ENCODE measurements at places on chromosomes 3 and 15.
A peak's percentile ranks its signal among the peaks of the same experiment; 100 is the strongest.

- no peak for DNase-seq
These were observed 10.9 kb downstream of the ARL6IP5 start for GRCh38 chr3:69095636-69096035.

DNA sequence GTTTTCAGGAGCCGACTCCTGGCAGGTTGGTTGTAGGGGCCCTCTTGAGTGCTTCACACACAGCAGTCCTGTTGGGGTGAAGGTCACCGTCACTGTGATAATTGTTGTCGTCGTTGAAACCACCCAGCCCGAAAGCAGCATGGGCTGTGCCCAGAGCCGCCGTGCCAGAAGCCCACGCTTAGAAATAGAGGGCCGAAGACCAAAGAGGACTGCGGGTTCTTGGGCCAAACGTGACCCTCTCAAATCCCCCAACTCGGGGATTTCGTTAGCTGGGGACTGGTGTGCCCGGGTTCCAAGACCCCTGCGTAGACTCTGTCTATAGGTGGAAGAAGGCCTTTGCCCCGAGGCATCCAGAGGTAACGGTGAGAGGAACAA lies 7.5 kb upstream of the ADAMTS17 start:
- no peak for DNase-seq

GRCh38 chr3:139454346-139454745 lies 22.0 kb downstream of the RBP2 start:
- no peak for DNase-seq

DNA sequence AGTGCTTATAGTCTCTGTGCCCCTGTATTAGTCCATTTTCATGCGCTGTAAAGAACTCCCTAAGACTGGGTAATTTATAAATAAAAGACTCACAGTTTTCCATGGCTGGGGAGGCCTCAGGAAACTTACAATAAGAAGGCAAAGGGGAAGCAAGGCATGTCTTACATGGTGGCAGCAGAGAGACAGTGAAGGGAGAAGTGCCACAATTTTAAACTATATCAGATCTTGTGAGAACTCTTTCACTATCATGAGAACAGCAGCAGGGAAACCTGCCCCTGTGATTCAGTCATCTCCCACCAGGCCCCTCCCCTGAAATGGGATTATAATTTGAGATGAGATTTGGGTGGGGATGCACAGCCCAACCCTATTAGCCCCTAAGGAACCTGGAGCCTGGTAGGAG lies 243.2 kb downstream of the EDEM1 start:
- DNase-seq, result no peak

- no peak for DNase-seq
These were observed 168.3 kb upstream of the ICE2 start for GRCh38 chr15:60647246-60647645.

GRCh38 chr3:126970101-126970500 lies 12.8 kb upstream of the PLXNA1 start:
- DNase-seq, result no peak

GRCh38 chr15:51327081-51327480 lies 11.3 kb downstream of the CYP19A1 start:
- no peak for DNase-seq

DNA sequence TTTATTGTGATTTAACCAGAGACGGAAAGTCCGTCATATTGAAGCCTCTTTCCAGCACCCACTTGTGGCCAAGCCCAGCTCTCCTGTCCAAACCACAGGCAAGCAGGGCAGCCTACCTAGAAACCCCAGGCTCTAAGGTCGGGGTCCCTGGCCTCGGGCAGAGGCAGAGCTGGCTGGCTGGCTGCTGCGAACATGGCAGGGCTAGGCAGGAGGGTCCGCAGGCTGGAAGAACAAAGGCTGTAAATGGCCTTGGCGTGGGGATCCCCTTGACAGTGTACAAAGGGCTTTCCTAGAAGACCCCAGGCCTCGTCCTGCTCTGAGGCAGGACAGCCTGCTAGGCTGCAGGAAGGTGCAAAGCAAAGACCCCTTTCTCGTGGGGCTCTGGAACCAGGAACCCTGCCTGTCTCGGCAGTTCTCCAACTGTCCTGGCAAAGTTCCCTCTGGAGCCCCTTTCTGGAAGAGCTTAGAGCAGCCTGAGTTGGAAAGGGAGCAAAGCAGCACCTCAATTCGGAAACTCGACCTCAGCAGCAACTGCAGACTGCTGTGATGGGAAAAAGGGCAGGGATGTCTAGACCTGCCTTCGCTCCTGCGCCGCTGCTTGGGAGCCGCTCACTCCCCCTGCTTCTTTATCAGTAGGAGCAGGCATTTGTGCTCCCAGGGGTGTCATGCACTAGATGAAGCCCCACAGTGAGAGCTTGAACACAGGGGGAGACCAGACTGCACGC lies 8.5 kb downstream of the CALML4 start:
- DNase-seq, result no peak

GRCh38 chr3:69948246-69948862 lies 51.2 kb upstream of the SAMMSON start:
- no peak for DNase-seq

GRCh38 chr3:126900859-126901540 lies 81.9 kb upstream of the PLXNA1 start:
- DNase-seq, result no peak

- DNase-seq, result no peak
These were observed 510.8 kb downstream of the GABRG3 start for GRCh38 chr15:27481768-27482167.

DNA sequence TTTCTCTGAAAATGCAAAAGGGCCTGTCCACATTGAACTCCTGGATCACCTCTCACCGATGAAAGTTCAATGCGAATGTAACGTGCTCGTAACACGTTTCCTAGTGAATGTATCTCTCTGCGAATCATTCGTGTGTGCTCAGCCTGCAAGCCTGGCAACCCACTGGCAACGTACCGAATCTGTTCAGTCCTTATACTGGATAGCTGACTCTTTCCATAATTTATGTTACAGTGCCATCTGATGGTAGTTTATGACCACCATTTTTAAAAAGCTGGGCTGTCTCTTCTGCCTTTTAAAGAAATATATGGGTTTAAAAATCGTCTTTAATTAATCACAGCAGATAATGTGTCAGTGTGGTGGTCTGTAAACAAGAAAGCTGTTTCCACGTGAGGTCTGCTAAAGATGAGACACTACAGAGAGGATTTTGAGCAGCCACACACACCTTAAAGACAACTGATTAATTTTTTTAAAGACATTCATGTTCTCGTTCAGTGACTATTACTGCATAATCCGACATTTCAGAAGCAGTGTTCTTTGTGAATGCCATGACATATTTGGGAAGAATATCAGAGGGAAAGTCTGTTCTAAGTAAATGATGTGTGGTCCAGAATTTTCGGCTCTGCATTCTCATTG lies 69.4 kb upstream of the FOXP1 start:
- no peak for DNase-seq

- DNase-seq, result no peak
These were observed 144.3 kb downstream of the STAC start for GRCh38 chr3:36524560-36524959.

DNA sequence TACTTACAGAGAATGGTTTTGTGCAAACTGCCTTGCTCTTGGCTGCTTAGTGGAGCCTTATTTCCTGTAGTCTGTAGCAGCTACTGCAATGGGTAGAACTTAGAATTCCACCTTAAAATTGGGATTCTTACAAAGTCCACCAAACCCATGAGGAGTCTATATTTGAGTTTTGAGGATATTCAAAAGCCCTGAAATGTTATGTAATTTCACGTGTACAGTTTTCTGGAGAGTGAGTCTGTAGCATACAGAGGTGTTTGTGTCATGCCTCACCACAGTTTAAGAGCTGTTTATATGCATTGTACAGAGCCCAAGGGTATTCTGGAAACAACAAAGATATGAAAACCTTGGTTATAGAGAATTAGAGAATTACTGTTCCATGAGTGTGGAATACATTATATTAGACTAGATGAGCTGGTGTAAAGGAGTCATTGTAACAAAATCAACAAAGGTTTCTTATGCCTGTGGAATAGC lies 114.4 kb downstream of the MBNL1 start:
- no peak for DNase-seq

- no peak for DNase-seq
These were observed 15.8 kb upstream of the ALDH1A3 start for GRCh38 chr15:100863796-100864267.

DNA sequence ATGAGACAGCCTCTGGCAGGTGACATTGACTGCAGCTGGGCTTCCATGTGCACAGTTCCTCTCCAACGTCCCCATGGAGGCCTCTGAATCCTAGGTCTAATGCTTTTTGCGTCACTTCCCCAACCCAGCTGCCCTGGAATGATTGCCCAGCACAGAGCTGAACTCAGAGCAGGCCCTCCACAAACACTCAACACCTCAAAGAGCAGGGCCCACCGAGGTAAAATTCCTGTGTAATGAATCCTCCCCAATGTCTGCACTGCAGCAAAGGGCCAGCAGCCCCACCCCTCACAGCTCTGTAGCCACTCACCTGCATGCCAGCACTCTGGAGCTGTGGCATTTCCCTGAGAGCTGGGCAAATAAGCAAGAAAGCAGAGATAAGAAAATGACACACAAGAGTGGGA lies 42.6 kb upstream of the DUSP7 start:
- DNase-seq, result no peak

- DNase-seq, result no peak
These were observed 37.7 kb upstream of the HES1 start for GRCh38 chr3:194098081-194098842.

DNA sequence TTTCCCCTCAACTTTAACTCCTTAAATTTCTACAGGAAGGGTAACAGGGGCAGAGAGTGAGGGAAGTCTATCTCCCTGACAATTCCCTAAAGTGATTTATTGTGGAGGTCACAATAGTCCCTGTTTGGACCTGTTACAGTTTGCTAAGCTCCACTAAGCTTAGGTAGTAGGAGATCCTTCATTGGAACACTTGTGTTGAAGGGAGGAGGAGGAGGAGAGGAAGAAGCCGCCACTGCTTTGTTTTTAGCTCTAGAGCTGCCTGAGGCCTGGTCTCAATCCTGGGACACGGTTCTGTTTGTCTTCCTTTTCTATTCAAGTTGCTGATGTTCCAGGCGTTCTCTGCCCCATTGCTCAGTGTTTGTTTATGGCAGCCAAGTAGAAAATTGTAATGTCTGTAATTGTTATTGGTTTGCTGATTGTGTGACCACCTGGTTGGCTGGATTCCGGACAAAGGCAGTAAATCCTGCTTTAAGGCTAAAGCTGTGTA lies 48.4 kb downstream of the HES1 start:
- DNase-seq, result no peak

DNA sequence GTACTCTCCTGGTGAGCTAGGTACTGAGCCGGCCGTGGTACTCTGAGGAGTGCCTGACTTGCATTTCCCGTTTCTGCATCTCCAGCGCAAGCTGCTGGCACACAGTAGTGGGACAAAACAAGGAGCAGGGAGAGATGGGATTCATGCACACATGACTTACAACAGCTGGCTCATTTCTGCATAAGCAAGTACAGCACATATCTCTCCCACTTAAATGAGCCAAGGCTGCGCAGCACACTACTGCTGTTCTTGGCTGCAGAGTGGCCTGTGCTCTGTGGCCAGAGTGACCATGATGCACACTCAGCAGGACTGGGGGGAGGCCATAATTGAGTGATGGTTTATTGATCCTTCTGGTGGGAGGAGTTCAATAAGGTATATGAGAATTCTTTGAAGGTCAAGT lies 59.2 kb upstream of the ABHD17C start:
- DNase-seq, result no peak

GRCh38 chr3:161770484-161771386 lies 274.1 kb downstream of the OTOL1 start:
- no peak for DNase-seq

DNA sequence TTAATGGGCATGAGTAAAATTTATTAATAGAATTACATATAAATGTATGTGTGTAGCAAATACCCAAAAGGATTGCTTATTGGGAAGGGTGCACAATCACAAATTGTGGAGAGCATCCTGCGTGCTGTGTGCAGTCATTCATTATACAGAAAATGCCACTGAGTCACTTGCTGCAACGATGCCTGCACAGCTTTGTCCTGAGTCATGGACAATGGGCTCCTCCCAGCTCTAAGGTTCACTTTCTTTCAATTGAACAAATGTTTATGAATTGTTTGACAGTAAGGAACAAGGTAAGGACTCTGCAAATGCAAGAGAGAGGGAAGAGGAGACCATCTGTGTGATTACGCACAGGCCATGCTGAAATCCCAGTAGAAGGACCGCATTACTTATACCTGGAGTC lies 18.7 kb downstream of the CFAP161 start:
- no peak for DNase-seq

DNA sequence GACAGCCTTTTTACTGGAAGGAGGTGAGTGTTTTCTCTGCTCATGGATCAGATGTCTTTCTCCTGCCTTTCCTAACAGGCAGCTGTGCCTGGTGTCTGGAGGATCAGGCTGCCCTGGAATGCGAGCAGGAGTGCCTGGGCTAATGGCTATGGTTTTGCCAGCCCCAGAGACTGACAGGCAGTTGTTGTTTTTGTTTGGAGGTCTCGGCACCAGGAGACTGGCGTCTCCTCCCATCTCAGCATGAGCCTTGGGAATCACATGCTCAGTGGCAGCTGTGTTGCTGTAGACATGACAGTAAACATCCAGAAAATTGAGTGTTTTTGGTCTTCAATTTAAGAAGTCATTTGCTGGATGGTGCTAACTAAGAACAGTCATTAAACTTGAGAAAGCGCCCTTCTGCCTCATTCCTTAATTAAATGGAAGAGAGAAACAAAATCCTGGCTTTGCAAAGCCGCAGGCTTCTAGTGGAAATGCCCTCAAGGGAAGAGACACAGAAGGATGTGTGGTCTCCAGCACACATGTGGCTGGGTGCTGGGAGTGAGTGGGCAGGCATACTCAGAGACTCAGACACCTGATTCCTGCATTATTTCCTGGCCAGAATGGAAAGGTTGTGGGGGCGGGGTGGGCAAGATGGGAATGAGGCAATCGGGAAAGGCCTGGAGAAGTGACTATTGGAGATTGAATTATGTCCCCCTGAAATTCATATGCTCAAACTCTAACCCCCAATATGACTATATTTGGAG lies 97.0 kb upstream of the NMNAT3 start:
- DNase-seq, result no peak

GRCh38 chr3:34351882-34352777 lies 553.7 kb downstream of the PDCD6IP start:
- no peak for DNase-seq

- no peak for DNase-seq
These were observed 326.0 kb upstream of the ONECUT1 start for GRCh38 chr15:53116169-53116568.

DNA sequence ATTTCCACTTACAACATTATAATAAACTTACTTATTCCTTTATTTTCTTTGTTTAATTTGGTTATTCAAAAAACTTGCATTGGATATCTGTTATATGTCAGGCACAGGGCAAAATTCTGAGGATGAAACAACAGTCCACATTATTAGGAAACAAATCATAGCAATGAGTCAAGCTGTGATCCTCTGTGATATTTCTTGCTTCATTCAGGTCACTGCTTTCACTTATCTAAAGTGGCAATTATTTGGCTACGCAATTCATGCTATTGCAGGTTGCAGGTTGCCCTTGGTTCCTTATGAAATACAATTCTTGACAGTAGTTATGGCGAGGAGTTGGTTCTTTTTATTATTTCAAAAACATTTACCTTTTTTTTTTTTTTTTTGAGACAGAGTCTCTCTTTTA lies 66.4 kb upstream of the CNTN6 start:
- DNase-seq, result no peak

- DNase-seq, result no peak
These were observed 13.2 kb downstream of the LINS1 start for GRCh38 chr15:100588638-100589242.

- DNase-seq, result no peak
These were observed 392.2 kb downstream of the LRTM1 start for GRCh38 chr3:54535619-54536018.

GRCh38 chr3:128619146-128619890 lies 31.3 kb downstream of the RPN1 start:
- DNase-seq, result peak; percentile 21

GRCh38 chr3:197833930-197834715 lies 43.1 kb downstream of the LRCH3 start:
- DNase-seq, result no peak
